A549 treated with Hydrocortisone at 1 μM for 4 hours (cell line): ENCODE measurements at places on chromosomes 3 and 15. TPM values are rescaled to one million over a fixed set of nuclear protein-coding genes. Genes with fewer than 3 reads are reported as not detected.

Gene LNP1
- total RNA-seq, result 0.77 to 0.94 TPM (median 0.81 TPM) in 5 replicates

Gene GNAT1
- 0.21 TPM in 1 of 5 replicates, not detected in the others for total RNA-seq

Gene ANKRD63
- total RNA-seq, result 0.24 to 0.59 TPM (median 0.35 TPM) in 5 replicates

Gene MINDY4B
- total RNA-seq, result not detected in 5 replicates

Gene B2M
- 414 to 472 TPM (median 429 TPM) in 5 replicates for total RNA-seq

Gene ST3GAL6
- 0.55 to 1.8 TPM (median 1.2 TPM) in 5 replicates for total RNA-seq

Gene C15orf61
- total RNA-seq, result 2.2 to 4.9 TPM (median 4.3 TPM) in 5 replicates

Gene NOX5
- 0.11 to 0.35 TPM (median 0.20 TPM) in 5 replicates for total RNA-seq

Gene IL17RD
- total RNA-seq, result 0.54 to 1.4 TPM (median 1.1 TPM) in 5 replicates
